Activated CD4-positive, alpha-beta T cell treated with anti-CD3 and anti-CD28 coated beads for 48 hours (primary cell): ENCODE measurements at places on chromosomes 1 and 21.
A peak's percentile ranks its signal among the peaks of the same experiment; 100 is the strongest.

- no peak for DNase-seq
These were observed 18.5 kb downstream of the TP73 start for GRCh38 chr1:3670823-3671265.

- DNase-seq, result no peak
These were observed 32.5 kb downstream of the PLEKHO1 start for GRCh38 chr1:150182247-150182646.

DNA sequence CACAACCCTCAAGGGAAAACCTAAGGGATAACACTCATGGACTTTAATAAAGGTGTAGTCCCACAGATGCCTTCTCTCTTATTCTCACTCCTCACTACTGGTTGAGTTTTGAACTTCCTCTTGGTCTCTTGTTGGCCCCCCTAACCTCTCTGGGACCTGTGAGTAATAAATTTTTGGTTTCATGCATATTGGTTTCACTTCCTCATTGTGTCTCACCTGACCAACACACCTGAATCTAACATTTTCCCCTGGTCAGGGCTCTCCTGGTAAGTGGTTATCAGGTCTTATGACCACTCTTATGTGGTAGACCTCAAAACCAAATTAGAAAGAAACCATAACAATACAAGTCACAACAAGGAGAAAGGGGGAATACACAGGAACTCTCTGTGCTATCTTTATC lies 60.5 kb upstream of the PRMT6 start:
- DNase-seq, result no peak

DNA sequence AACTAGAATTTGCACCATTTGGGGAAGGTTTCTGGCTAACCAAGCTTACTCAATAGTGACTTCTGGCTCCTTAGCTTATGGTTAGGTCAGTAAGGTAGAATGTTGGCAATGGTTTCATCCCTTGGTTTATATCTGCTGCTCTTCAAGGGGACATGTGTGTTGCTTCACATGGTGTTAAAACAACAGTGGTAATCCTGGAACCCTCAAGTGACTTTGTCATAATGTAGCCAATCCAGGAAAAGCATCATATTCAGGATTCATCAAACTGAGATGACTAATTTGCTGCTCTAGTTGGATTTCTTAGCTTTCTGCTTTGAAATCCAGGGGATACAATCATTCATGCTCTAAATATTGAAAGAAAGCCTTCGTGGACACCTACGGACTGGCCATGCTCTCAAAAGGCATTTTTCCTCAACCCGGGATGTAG lies 108.7 kb downstream of the RGL1 start:
- DNase-seq, result no peak

GRCh38 chr1:243474136-243474881 lies 218.5 kb downstream of the SDCCAG8 start:
- no peak for DNase-seq

DNA sequence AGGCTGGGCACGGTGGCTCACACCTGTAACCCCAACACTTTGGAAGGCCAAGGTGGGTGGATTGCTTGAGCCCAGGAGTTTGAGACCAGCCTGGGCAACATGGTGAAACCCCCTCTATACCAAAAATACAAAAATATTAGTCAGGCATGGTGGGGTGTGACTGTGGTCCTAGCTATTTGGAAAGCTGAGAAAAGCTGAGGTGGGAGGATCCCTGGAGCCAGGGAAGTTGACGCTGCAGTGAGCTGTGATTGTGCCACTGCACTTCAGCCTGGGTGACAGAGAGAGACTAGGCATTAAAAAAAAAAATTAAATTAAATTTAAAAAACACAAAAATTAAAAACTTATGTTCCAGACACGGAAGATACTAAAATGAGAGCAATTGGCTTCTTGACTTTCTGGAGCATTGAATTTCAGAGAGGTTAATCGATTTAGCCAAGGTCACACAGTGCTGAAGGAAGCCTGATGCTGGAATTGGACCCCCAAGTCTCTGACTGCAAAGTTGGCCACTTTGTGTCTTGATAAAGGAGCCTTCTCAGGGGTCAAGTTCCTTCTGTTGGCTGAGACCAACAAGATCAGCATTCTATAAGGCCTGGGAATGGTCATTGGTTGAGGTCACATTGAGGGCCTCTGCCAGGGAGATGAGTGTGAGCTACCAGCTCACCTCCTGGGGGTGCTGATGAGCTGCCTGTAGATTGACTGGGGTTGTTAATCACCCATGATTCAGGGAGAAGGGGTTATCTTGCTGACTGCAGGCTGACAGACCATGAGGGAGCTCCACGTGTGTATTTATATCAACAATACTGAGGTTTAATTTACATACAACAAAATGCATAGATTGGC lies 54.3 kb downstream of the RPS6KA1 start:
- DNase-seq, result peak; percentile 79

DNA sequence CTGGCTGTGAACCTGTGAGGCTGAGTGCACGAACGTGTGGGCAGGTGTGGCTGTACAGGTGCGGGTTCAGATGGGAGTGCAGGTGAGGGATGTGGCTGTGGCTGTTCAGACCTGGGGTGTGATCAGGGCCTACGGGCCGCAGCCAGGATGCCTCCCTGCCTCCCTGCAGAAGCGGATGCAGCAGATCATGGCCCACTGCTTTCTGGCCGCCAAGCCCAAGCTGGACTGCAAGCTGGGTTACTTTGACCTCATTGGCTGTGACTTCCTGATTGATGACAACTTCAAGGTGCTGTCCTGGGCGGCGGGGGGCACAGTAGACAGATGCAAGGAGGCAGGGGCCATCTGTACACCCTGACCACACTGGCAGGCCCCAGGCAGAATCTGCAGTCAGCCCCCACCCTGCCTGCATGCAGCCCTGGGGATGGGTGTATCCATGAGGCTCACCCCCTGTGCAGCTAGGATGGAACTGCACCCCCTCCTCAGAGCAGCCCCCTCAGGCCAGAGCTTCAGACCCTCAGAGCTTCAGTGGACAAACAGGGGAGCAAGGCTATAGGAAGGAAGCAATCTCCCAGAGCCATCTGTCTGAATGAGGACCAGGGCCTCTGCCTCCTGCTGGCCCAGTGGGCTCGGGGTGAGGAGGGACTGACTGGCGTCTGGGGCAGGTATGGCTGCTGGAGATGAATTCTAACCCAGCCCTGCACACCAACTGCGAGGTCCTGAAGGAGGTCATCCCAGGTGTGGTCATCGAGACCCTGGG lies 9.8 kb downstream of the TNFRSF18 start:
- peak; percentile 4 for DNase-seq

DNA sequence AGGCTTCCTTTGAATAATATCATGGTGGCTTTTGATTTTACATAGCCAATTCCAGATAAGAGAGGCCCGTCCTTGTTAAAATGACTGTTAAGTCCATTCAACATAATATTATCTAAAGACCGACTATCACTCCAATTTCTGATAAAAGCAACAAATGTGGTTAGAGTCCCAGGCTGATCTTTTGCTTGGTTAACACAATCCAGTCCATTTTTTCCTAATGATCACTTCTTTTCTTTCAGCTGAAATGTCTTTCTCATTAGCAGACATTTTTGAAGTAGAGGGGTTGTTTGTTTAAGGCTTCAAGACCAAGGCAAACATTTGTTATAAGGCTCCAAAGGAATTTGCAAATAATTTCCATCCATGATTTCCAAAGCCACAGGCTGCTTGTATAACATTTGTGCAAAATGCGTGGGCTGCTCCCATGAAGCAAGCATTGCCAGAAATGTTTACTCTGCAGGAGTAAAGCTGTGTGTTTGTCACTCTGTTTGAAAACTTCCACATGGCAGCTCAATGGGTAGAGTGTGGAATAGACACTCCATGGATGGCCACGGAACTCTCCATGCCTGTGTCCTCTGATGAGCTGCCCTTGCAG lies 111.5 kb downstream of the PSMG1 start:
- no peak for DNase-seq

- DNase-seq, result no peak
These were observed 602.8 kb downstream of the BRINP3 start for GRCh38 chr1:189874715-189875435.

DNA sequence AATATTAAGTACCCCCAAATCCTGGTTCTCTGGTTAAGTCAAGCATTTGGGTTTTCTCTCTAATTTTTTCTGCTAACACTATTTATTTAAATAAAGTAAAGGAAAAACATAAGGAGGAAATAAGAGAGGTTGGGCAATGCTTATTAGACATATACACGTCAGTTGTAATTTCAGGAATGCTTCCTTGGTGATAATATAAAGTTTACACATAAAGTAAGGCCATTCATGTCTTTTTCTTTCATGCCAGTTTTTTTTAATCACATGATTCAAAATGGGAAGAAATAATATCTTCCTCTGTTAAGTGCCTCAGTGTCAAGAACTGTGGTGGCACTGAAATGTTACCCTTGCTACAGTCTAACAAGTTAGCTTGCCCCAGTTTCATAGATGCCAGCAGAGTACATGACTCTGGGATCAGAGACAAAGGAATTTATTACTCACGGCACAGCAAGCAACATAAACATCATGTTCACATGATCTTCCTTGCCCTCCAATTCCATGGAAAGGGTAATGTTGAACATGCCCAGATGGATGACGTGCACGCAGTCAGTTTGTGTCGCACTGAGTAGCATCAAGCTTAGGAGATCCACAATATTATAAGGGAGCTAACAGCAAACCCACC lies 184.9 kb downstream of the PLA2G4A start:
- DNase-seq, result no peak

GRCh38 chr1:55483523-55483922 lies 268.4 kb upstream of the USP24 start:
- no peak for DNase-seq

DNA sequence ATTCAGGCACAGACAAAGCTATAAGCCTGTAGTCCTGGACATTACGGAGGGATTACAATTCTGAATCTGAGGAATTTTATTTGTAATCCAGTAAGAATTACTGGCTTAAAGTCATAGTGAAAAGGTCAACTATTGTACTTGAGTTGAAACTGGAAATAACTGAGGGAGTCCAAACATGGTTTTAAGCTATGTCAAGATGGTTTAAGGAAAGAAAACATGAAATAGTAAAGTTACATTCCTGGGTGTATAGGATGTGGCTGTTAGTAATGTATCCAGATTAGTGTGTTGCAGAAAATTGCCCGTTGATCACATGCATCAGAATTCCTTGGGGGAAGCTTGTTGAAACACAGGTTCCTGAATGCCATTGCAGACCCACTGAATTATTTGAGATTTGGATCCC lies 124.8 kb upstream of the GORAB start:
- no peak for DNase-seq

GRCh38 chr1:28259934-28260802 lies 850 bp downstream of the SESN2 start:
- peak; percentile 51 for DNase-seq

DNA sequence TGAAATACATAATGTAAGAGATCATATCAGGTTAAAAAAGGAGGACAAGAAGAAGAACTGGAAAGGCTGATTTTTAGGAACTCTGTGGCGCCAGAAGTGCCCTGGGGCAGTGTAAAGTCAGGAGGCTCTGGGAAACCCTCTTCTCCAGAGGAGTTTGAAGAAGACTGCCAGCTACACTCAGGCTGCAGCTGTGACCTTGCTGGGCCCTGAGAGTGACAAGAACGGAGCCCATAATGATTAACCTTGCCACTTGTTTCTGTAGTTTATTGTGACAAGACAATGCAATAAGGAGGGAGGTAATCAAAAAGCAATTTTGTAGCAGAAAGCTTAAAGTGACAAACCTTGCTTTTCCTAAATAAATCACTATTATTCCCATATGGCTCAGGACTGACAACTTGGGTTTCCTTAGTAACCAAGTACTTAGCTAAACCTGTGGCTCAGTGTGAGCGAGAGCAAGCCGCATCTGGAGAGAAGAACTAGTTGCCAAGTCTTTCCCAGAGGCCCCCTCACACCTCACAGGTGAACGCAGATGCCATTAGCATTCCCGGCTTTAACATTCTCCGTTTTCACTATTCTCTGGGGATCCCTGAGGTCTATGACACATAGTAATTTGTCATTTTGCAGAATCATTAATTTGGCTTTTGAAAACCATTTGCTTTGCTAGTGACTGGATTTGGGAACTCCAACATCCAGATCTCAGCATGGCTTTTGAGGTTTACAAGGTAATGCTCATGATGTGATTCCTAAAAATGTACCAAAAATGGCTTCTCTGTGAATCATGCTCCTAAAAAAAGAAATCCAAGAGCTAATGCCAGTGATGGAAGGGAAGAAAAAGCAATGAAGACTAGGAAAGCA lies 115.9 kb downstream of the OMA1 start:
- no peak for DNase-seq

DNA sequence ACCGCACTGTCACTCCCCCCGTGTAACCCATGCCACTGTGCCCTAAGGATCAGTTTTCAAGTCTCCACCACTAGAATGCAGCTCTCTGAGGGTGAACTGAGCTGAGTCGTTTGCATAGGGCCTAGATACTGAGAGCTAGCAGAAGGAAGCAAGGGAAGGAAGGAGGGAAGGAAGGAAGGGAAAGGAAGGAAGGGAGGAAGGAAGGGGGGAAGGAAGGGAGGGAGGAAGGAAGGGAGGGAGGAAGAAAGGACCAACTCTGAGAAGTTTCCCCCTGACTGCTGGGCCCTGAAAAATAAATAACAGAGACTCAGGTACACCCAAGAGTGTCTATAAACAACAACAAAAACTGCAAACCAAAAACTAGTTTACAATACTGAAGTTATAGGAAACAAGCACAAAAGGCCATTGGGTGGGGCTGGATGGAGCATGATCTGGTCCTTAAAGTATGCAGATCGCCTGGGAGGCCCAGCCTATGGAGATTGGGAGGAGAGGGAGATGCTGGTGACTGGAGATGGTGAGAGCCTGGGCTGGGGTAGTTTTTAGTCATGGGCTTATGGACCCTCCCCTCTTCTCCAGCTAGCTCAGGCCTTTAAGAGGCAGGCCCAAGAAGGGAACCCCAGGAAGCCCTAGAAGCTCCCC lies 1.7 kb upstream of the MRPS15 start:
- DNase-seq, result no peak

- DNase-seq, result no peak
These were observed 38.7 kb downstream of the MAPKAPK2 start for GRCh38 chr1:206723462-206723804.

DNA sequence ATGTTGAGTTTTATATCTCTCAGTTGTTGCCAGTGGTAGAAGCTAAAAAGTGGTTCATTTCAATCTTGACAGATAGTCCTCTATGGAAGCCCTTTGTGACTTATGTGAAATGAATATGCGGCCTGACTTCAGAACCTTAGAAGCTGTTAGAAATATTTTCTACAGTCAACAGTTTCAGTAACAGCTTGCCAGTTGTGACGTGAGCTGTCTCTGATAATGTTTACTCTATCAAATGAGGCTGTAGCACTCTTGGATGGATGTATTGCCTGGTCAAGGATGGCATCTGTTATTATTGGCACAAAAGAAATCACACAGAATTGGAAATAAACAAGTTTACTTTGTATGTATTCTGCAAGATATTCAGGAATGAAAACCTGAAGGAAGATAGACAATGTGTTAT lies 31.9 kb downstream of the SNX7 start:
- DNase-seq, result no peak

DNA sequence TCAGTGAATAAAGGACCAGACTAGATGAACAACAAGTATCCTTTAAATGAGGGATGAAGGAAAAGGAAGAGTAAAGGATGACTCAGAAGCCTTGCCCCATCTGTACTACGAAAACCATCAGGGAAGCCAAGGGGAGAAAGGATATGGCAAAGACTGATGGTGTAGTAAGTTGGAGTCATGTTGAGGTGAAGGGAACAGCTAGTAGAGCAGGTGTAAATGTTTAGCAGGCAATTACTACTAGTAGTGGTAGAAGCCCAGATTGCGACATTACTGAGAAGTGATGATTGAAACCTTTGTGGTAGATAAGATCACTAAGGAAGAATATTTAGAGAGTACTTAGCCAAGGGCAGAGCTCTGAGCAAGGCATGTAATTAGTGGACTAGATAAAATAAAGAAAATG lies 84.0 kb downstream of the PHTF1 start:
- no peak for DNase-seq
